Pancreas (tissue), 10 donors: ENCODE measurements at places on chromosomes 5 and 9. TPM values are rescaled to one million over a fixed set of nuclear protein-coding genes. Genes with fewer than 3 reads are reported as not detected.

GRCh38 chr5:150515446-150515845 is 7.5 kb downstream of the NDST1 start:
- H3K36me3 ChIP-seq, result no peaks in the 10 kb centered on the region
- no peaks in the 10 kb centered on the region for H3K27me3 ChIP-seq
- peak overlapping the region; percentile 45 for H3K27ac ChIP-seq
- no peak for DNase-seq
- H3K4me3 ChIP-seq, result no peak overlapping the region

Gene SKP2
- 4.6 TPM for total RNA-seq

Gene FCHSD1
- total RNA-seq, result 9.5 TPM

GRCh38 chr5:3593771-3594509 is 1.7 kb upstream of the IRX1 start:
- DNase-seq, result no peak
- H3K36me3 ChIP-seq, result no peaks in the 10 kb centered on the region
- no peak overlapping the region for H3K4me3 ChIP-seq
- H3K27me3 ChIP-seq, result peaks cover 11% of the 10 kb centered on the region
- H3K27ac ChIP-seq, result no peak overlapping the region
- no peaks in the 10 kb centered on the region for H3K4me1 ChIP-seq

DNA sequence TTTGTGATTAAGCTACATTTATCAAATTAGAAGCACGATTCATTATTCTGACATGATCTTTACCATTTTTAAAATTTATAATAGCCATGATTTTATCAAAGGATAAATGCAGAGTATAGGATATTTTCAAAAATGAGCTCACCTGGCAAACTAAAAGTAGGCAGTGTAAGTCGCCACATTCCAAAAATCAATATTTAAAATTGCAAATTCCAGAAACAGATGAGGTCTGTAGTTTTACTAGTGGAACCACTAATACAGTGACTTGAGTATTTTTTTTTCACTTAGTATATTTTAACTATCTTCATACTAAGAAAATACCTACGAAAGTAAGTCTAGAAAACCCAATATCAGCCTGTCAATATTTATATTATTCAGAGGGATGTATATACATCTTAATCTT is 164.2 kb downstream of the PDE4D start:
- DNase-seq, result no peak
- H3K4me3 ChIP-seq, result no peak overlapping the region
- H3K27me3 ChIP-seq, result no peaks in the 10 kb centered on the region
- no peak overlapping the region for H3K27ac ChIP-seq
- no peaks in the 10 kb centered on the region for H3K4me1 ChIP-seq

DNA sequence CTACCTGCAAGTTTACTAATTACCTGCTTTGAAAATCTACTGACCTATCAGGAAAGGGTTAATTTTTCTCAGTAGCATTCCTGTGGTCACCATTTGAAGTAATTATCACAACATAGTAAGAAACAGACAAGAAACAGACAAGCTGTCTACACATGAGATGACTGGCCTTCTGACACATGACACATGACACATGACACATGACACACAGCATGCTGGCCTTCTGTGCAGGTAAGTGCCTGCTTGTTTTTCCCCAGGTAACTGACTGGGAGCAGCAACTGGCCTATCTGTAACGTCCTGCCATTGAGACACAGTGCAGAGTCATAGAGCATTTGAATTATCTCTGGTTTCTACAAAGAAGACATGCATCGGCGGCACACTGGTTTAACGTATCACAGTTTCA is 222.4 kb downstream of the CTNND2 start:
- no peak overlapping the region for H3K27ac ChIP-seq
- no peaks in the 10 kb centered on the region for H3K4me1 ChIP-seq
- H3K36me3 ChIP-seq, result no peaks in the 10 kb centered on the region
- DNase-seq, result no peak
- no peak overlapping the region for H3K4me3 ChIP-seq
- H3K27me3 ChIP-seq, result no peaks in the 10 kb centered on the region
